ENCODE measurements at places on chromosomes 7 and 10. TPM values are rescaled to one million over a fixed set of nuclear protein-coding genes. Genes with fewer than 3 reads are reported as not detected.

- peaks cover 5% of the 10 kb centered on the region for H3K4me1 ChIP-seq
- peaks cover 8% of the 10 kb centered on the region for H3K36me3 ChIP-seq
- H3K27me3 ChIP-seq, result no peaks in the 10 kb centered on the region
- no peak for DNase-seq
- H3K27ac ChIP-seq, result no peak overlapping the region
- no peak overlapping the region for H3K4me3 ChIP-seq
These were observed 29.9 kb upstream of the HBP1 start for GRCh38 chr7:107138696-107139420.

CYP2C9 gene
- total RNA-seq, result 0.34 TPM

DNA sequence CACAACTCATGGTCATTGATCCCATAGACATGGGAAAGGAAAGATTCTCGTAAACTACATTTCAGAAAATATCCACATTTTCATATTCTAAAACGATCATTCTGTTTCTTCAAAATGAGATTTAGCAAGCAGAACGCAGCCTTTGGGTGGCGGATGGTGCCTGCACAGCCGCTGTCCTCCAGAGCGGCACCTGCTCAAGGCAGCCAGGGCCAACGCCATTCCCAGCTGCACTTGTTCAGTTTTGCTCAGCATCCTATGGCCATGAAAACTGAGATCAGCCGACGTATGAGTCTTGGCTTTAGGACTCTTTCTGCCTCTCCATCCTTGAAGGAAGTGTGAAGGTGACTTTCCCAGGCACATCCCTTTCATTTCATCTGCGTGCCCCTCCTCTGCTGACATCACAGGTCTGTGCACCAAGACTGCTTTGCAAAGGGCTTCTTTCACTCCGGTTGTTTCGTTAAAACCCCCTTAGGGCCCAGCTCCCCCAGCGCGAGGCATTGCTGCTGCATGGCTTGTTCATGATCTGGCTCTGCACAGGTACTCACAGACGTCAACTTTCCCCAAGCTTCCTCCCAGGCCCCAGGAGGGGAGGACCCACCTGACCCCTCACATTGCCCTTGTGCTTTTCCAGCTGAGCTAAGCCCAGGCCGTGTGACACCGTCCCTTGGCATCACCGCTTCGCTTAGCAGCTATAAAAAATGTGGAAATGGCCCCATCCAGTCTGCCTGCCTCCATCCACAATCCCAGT is 37.2 kb downstream of the TCERG1L start:
- DNase-seq, result no peak
- peaks cover 17% of the 10 kb centered on the region for H3K27me3 ChIP-seq
- H3K36me3 ChIP-seq, result no peaks in the 10 kb centered on the region
- H3K4me3 ChIP-seq, result no peak overlapping the region

GRCh38 chr10:34305189-34305588 is 509.9 kb downstream of the PARD3 start:
- peaks cover 4% of the 10 kb centered on the region for H3K4me1 ChIP-seq
- H3K4me3 ChIP-seq, result no peak overlapping the region
- DNase-seq, result peak; percentile 26
- peaks cover 13% of the 10 kb centered on the region for H3K36me3 ChIP-seq
- H3K27me3 ChIP-seq, result no peaks in the 10 kb centered on the region

GRCh38 chr7:156192921-156193320 is 380.7 kb upstream of the SHH start:
- DNase-seq, result no peak
- H3K4me3 ChIP-seq, result no peak overlapping the region
- no peak overlapping the region for H3K27ac ChIP-seq
- no peaks in the 10 kb centered on the region for H3K36me3 ChIP-seq
- peaks cover 14% of the 10 kb centered on the region for H3K27me3 ChIP-seq

GRCh38 chr10:75239096-75239790 is 3.5 kb upstream of the COMTD1 start:
- DNase-seq, result no peak
- H3K27me3 ChIP-seq, result peaks cover 11% of the 10 kb centered on the region
- H3K27ac ChIP-seq, result no peak overlapping the region
- peaks cover 1% of the 10 kb centered on the region for H3K4me1 ChIP-seq
- H3K4me3 ChIP-seq, result no peak overlapping the region

GRCh38 chr7:109532262-109532992 is 962.8 kb downstream of the DNAJB9 start:
- peaks cover 6% of the 10 kb centered on the region for H3K4me1 ChIP-seq
- no peaks in the 10 kb centered on the region for H3K36me3 ChIP-seq
- DNase-seq, result no peak
- no peak overlapping the region for H3K4me3 ChIP-seq

All from progenitor cell of endocrine pancreas (in vitro differentiated cells).